ENCODE measurements at places on chromosomes 16 and 17.

DNA sequence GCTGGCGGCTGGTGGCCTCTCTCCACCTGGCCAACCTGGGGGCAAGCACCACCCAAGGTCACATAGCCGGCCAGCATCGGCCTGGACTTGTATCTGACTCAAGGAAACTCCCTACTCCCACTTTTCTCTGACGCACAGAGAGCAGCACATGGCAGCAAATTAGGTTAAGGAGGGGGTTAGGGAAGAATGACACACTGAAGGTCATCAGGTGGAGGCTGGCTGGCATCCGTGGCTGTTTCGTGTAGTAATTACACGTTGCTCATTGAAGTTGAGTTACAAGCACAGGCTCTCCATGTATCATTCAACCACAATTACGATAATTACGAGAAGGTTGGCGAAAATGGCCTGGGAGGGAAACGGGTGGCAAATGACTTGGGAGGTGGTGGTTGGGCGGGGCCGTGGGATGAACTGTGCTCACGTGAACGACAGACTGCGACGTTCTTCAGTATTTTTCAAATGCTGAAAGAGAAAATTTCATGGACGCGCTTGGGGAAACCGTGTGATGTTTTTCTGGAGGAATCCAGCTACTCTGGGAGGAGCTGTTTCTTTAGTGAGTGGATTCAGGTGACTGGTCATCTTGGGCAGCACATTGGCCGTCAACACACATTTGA lies 4.0 kb upstream of the METRNL start:
- no peak for DNase-seq

DNA sequence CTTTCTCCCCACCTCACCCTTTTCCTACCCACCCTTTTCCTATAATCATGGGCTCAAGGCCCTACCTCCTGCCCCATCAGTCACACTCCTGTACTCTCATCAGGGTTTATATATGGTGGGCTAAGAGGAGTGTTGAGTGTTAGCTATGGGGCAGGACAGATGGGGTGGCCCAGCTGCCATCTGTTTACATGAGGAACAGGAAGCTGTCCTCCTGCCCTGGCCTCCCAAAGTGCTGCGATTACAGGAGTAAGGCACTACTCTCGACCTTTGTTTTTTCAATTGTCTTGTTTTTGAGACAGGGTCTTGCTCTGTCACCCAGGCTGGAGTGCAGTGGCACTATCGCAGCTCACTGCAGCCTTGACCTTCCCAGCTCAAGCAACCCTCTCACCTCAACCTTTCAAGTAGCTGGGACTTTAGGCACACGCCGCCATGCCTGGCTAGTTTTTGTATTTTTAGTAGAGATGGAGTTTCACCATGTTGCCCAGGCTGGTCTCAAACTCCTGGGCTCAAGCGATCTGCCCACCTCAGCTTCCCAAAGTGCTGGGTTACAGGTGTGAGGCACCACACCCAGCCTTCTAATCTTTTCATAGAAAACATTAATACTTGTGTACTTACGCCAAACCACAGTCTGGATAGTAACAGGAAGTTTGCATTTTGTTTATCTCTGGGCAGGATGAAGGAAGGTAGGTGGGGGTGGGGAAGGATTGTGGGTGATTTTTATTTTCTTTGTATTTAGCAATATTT lies 1.6 kb downstream of the TRADD start:
- DNase-seq, result no peak

- DNase-seq, result no peak
These were observed 53.3 kb downstream of the HLF start for GRCh38 chr17:55318081-55318480.

- no peak for DNase-seq
These were observed 3.0 kb upstream of the ZNF213 start for GRCh38 chr16:3131755-3132377.

- no peak for DNase-seq
These were observed 111.0 kb downstream of the IRX5 start for GRCh38 chr16:55041540-55042234.

GRCh38 chr17:42317266-42317845 lies 29.1 kb downstream of the STAT5A start:
- no peak for DNase-seq

GRCh38 chr16:87580855-87581261 lies 21.4 kb upstream of the JPH3 start:
- DNase-seq, result peak; percentile 27

GRCh38 chr17:59676716-59677115 lies 30.5 kb downstream of the PTRH2 start:
- no peak for DNase-seq

DNA sequence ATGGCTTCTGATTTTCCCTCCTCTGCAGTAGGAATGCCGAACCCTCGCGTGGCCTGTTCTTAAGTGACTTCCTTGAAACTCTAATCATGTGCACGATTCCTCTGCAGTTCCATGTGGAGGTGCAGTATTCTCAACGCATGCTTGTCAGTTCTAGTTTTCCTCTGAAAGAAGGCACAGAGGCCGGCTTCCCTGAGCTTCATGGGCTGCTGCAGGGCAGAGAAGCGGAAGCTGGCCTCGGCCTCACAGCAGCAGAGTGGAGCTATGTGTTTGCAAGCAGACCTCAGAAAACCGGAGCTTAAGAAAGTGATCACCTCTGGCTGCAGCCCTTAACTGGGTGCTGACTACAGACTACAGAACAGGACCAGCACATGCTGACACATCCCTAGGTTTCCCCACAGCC lies 500.7 kb downstream of the GRIN2A start:
- DNase-seq, result no peak

GRCh38 chr16:11585460-11586377 lies 1.0 kb downstream of the LITAF start:
- DNase-seq, result peak; percentile 33

GRCh38 chr17:81333616-81334368 lies 38.7 kb upstream of the SLC38A10 start:
- no peak for DNase-seq

DNA sequence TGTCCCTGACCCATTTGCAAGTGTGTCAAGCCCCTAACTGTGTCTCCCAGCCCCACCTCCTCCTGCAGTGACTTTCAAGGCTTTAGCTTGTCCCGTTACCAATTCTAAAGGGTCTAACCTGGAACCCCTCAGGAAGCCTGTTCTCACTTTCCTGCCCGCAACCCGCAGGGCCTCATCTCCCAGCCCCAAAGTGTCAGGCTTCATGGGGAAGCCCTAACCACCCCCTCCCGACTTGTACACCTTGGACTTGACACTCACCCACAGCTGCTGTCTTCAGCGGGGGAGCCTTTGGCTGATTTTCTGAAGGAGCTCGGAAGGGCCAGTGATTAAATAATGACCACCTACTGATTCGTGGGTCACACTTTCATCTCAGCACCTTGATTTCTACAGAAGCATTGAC lies 33.1 kb downstream of the NLRC5 start:
- DNase-seq, result no peak

- DNase-seq, result no peak
These were observed 143.9 kb upstream of the HS3ST2 start for GRCh38 chr16:22670044-22670536.

- DNase-seq, result no peak
These were observed 10.3 kb upstream of the TOX3 start for GRCh38 chr16:52557236-52557635.

- DNase-seq, result no peak
These were observed 2.1 kb downstream of the VAT1 start for GRCh38 chr17:43020030-43020621.

- no peak for DNase-seq
These were observed 22.4 kb downstream of the PECAM1 start for GRCh38 chr17:64368277-64368676.

- DNase-seq, result no peak
These were observed 28.2 kb upstream of the ZC3H18 start for GRCh38 chr16:88541831-88542616.

DNA sequence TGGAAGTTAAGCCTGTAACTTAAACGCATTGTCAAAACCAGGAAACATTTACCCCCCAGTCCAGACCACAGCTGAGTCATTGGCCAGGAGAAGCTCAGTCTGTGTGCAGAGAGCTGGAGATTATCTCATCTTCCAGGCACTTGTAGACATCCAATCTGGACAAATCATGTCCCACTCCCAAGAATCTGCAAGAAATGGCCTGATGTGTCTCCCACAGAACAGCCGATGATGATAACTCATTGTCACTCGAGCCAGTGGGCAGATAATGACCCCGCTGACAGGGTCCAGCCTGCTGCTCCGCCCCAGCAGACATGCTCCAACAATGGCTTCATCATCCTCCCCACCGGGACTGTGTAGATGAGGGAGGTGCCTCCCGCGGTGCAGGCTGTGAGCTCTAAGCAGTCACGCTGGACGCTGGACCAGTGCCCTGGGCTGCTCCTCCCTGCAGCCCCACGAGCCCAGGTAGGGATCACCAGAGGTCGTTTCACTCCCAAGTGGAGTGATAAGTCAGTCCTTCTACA lies 322.5 kb downstream of the C16orf95 start:
- peak; percentile 69 for DNase-seq

- no peak for DNase-seq
These were observed 759.1 kb upstream of the RBFOX1 start for GRCh38 chr16:6573577-6573976.

DNA sequence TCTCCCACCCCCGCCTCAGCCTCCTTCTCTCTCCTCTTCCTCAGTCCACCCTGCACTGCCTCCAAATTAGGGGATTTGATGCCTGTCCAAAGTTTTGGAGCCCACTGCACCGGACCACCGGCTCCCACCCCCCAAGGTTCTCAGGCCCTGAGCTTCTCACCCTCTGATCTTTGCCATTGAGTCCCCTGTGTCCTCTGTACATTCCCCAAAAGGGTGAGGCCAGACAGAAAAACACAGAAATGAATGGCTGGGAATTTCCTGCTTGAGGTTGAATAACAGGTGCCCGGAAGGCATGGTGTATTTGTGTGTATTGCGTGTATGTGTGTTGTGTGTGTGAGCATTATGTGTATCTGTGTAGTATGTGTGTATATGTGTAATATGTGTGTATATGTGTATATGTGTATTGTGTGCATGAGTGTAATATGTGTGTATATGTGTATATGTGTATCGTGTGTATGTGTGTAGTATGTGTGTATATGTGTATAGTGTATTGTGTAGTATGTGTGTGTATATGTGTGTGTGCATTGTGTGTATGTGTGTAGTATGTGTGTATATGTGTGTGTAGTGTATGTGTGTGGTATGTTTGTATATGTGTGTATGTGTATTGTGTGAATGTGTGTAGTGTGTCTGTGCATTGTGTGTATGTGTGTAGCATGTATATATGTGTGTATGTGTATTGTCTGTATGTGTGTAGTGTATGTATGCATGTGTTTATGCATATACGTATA lies 16.0 kb upstream of the CCL17 start:
- DNase-seq, result peak; percentile 34

DNA sequence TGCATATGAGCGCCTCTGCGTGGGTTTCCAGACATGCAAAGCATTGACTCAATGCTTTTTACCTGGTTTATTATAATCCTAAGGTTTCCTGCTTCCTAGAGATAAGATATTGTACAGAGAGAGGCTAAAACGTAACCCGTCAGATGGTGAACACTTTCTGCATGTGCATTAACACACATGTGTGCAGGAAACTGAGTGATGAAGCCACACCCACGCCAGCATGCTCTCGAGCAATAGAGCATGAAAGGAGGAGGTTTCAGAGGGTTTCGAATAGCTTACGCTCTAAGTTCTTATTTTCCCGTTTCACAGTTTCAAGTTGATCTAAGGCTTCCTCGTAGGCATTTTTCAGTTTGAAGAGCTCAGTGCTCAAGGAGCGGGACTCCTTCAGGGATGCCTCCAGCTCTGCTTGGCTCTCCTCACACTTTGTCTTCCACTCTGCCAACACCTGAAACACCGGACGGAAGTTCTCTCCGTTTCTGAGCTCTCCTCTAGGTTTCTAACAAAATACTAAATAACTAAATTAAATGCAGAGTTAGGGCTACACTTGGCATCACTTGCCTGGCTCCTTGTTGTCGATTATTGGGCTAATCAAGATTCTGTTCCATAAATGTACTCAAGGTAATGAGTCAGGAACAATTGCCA lies 23.2 kb downstream of the MYH3 start:
- no peak for DNase-seq

GRCh38 chr16:84519855-84520254 lies 15.4 kb upstream of the MEAK7 start:
- DNase-seq, result no peak

DNA sequence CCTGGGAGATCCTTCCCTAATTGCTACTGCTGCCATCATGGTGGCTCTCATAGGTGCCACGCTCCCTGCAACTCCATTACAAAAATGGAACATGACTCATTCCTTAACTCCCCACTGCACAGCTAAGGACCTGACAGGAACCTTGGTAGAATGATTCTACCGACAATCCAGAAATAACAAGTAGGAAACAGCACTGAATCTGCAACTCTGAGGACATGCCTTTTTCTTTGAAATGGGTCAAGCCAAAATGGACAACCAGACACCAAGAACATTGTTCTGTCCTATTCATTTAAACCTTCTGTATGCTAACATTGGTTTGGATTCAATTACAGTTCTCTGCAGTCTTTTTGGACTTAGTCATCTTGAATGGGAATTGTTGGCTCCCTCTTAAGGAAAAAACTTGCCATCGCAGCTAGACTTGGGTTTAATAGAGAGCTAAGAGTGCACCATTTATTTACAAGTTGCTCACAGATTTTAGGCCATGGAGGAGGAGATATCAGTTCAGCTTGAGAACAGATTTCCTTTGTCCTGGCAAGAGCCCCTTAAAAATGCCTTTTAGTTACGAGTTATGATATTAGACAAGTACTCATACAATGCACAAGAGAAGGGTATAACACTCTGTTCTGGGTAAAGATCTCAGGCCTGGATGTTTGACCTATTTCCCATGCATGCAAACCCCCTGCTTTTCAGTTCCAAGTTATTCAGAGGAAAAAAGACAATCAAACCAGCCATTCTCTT lies 20.9 kb upstream of the NSRP1 start:
- DNase-seq, result peak; percentile 64

DNA sequence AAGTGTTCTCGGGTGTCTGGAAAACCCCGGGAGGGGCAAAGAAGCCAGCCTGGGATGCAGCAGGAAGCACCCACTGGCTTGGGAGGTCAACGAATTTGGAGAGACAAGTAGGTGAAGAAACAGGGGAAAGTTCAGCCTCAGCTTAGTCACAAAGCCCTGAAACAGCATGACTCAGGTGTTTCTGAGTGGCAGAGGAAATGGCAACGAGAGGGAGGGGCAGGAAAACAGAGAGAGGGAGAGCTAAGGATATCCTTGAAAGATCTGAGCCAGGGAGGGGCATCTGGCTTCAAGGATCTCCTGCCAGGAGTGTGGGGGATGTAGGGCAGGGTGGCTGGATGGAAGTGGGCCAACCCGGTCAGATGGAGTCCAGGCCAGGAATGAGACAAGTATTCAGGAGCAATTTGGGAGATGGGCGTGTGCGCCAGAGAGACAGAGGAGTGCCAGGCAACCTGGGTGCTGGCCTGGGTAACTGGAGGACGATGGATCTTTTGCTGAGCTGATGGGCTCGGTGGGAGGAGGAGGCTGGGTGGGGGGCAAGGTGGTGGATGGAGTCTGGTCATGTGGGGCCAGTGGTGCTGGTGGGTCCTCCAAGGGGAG lies 27.2 kb downstream of the ABCC3 start:
- DNase-seq, result peak; percentile 93

GRCh38 chr17:17933775-17934174 lies 38.4 kb downstream of the TOM1L2 start:
- DNase-seq, result no peak

Measured in mammary epithelial cell (primary cell).